ENCODE measurements at places on chromosomes 7 and 10.

DNA sequence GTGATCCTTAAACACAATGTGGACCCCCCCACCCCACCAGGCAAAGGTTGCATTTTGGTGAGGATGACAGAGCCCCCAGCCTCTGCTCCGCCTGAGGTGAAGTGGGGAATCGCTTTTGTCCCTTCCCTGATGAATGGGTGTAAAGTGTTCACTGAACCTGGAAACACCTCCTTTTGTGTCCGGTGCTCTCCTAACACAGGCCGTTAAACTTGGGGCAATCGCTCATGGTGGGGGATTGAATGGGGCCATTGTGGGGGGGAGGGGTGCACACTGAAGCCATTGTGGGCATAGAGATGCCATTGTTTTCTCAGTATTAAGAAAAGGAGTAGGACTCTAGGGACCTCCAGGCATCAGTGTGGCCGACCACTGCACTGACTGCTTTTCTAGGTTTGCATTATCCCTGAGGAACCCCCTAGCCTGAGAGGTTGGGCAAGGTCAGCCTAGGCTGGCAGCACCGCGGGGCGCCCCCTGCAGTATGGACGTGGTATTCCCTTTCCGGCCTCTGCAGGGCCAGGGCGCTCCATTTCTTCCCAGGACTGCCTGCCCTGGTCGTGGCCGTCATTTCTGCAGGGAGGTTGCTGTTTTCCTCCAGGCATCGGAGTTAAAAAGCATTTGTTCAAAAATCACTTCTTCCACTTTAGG, 158.3 kb downstream of the TCF7L2 start:
- DNase-seq: no peak

- no peak for DNase-seq
These were observed 167.1 kb upstream of the KIAA1217 start for GRCh38 chr10:24041834-24042233.

- no peak for DNase-seq
These were observed 71.5 kb upstream of the ANLN start for GRCh38 chr7:36318116-36318515.

GRCh38 chr7:75955331-75955955, 39.0 kb downstream of the TMEM120A start:
- no peak for DNase-seq

- no peak for DNase-seq
These were observed 36.9 kb upstream of the RHEB start for GRCh38 chr7:151556592-151556991.

DNA sequence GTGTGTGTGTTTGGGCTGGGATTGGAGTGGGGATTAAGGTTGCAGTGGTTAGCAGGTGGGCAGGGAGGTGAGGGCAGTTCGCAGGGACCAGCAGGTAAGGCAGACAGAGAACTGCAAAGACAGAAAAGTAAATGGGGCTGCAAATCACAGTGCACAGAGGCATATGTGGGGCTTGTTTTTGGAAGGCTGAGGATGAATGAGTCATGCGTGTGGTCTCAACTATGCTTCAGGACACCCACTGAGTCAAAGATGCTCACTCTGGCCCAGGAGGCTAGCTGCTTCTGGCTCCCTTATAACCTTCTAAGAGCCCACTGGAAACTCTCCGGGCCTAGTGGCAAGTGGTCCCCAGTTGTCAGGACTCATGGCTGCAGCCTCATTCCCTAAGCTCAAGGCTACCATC, 118.2 kb downstream of the ZNF248 start:
- DNase-seq: no peak

All from NCI-H774 (cell line).